Left cardiac atrium (tissue), 4 donors: ENCODE measurements at places on chromosomes 12 and 14. TPM values are rescaled to one million over a fixed set of nuclear protein-coding genes. Genes with fewer than 3 reads are reported as not detected.

GRCh38 chr14:44271006-44271405 lies 236.1 kb downstream of the FSCB start:
- DNase-seq = no peak

DNA sequence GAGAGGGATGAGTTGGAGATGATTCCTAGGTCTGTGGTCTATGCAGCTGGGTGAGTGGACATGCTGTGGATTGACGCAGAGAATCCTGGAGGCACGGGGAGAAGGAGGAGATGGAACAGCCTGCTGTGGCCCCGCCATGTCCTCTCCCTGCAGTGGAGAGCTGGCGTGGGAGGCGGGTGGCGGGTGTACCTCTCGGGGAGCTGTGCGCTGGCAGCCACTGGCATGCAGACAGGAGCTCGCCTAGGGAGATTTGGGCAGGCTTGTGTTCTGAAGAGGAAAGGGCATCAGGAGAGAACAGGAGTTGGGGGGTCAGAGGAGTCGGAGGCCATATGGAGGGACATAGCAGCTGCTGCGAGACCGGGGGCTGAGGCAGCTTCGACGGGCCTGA lies 56.1 kb downstream of the TECPR2 start:
- no peak for DNase-seq

GRCh38 chr14:74515891-74516412 lies 22.4 kb downstream of the ISCA2 start:
- no peak for DNase-seq

DNA sequence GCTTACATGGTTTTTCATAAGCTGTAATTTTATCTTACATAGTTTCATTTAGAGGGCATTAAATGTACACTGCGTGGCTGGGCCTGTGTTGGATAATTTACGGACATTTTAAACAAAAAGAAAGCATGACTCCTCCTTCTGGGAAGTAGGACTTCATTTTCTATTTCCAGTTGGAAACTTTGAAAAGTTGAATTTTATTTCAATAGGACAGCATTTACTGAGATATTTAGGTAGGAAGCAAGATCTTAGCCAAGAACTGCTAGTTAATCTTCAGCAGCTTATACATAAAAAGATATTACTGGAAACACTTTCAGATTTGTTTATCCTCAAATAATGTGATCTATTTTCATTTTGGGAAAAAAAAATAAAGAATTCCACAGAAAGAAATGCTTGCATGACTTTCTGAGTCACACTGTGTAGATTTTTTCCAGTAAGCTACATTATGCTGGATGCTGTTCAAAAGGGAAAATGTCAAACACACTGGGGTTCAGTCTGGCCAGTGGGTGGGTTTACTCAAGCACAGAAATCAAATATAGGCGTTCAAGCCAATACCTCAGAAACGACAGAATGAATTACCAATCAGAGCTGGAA lies 239.4 kb upstream of the KRR1 start:
- DNase-seq = no peak

DNA sequence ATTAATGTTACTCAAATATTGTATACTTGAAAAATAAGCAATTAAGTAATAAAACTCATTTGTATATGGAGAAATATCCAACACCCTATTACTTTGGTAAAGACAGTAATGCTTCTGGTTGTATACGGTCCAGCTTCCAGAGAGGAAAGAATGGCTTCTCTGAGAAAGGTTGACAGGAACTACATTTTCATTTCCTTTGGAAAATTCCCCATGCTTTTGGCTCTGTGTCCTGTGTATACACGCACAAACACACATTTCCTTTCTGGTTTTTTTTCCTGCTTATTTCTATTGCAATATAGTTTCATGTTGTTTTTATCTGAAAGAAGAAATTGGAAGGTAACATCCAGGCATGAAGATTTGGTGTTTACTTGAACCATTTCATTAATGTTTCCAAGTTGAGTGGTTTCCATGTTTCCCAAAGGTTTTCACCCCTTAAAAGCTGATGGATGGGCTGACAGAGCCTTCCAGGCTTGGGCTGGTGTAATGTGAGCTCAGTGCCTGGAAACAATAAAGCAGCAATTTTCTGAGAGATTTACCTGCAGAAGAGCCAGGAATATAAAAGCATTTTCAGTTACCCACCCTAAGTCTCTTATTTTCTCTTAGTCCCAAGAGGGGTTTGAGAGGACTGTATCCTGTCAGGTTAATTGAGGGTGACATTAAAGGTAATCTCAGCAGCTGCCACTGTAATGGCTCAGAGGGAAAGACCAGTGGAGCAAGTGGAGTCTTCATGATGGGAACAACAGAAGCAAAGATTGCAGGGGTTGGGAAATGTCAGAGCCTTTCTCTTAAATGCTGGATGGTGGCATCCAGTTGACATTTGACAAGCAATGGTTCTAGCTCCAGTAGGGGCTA lies 33.4 kb upstream of the TMTC1 start:
- no peak for DNase-seq

DNA sequence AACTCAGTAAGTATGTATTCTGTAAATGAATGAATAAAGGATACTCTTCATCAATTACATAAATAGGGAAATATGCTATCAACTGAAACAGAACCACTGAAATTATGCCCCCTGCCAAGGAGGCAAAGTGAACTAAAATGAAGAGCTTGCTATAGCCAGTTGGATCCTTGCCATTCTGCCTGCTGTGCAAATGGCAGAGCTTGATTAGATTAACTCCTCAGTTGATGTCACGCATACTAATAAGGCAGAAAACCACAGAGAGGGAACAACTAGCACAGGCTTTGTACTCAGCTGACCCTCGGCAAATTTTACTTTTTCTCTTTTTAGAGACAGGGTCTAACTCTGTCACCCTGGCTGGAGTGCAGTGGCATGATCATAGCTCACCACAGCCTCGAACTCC lies 36.7 kb upstream of the FERMT2 start:
- no peak for DNase-seq

GRCh38 chr14:91328313-91329050 lies 84.0 kb upstream of the GPR68 start:
- DNase-seq = no peak

DNA sequence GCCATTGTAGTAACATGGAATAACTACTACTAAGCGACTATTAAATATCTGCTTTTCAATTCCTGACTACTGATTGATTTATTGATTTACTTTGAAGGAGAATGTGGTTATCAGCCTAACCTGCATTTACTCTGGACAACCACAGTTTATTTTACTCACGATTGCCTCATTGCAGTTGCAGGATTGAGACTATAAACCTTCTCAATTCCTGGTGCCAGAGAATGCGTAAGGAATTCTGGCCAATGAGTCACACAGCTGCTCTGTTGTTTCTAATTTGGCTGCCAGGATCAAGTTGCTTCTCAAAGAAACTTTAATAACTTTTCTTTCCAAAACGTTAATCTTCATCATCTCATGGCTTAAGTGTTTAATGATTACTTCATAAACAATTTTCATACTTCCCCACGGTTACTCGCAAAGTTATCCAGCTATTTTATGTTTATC lies 13.1 kb upstream of the TMTC1 start:
- no peak for DNase-seq

DNA sequence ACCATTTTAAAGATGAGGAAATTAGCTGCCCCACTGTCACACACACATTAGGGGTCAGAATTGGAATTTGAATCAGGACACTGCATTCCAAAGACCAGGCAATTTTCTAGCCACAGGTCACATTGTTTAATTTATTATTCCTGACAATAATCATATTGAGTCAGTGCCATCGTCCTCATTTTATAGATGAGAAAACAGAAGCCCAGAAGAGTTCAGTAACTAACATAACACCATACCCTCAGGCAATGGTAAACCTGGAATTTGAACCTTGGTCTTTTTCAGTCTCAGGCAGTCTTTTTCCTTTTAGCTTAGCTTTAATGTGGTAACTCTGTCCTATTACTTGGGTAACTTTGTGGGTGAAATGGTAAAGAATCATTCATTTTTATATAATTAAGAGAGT lies 330.3 kb upstream of the SYT1 start:
- DNase-seq = no peak

DNA sequence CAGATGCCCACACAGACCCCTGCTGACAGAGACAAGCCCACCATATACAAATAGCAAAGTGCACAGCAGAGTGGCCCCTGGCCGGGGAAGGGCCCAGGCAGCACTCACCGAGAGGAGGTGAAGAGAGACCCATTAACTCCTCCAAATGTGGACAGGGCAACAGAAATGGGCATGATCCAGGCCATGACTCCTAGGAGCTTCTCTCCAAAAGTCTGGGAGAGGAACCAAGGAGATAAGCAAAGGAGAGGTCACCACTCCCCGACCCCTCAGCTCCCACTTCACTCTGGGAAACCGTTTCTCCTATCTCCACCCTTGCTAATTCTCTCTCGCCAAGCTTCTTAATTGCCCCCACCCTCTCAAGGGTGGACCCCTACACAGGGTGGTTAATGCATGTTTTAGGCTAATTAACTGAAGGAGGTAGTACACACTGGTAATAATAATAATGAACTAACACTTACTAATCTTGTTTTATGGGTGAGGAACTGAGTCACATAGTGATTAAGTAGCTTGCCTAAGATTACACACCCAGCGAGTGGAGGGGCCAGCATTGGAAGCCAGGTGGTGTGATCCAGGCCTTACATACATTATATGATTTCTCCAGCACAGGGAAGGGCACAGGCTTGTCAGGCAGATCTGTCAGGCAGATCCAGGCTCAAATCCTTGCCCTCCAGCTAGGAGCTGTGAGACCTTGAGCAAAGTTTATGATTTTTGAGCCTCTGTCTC lies 18.9 kb upstream of the CEBPE start:
- DNase-seq = no peak

DNA sequence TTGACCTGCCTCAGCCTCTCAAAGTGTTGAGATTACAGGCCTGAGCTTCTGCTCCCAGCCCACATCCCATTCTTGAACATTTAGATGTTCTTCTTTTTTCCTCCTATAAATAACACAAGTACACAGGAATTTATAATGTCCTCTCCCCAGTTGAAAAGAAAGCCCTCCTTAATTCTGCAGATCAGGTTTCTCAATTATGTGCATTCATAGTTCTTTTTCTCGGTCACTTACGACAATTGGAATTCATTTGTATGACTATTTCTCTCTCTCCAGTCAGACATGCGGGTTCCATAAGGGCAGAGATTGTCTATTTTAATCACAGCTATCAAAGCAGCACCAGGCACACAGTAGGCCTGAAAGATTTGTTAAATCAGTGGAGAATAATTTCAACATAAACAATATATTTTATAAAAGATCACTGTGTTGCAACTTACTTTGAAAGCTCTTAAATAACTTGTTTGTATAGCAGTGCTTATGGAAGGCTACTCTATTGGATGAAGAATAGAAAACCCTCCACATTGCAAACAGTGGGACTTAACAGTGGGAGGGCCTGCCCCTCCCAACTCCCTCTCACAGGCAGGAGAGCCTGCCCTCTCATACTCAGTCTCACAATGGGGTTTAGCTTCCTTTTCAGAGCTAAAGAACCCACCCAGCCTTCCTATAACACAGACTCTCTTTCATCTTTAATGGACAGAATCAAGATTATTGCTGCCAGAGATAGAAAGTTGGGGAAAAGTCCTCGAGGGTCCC lies 84.1 kb upstream of the TRAF3 start:
- DNase-seq = no peak

DNA sequence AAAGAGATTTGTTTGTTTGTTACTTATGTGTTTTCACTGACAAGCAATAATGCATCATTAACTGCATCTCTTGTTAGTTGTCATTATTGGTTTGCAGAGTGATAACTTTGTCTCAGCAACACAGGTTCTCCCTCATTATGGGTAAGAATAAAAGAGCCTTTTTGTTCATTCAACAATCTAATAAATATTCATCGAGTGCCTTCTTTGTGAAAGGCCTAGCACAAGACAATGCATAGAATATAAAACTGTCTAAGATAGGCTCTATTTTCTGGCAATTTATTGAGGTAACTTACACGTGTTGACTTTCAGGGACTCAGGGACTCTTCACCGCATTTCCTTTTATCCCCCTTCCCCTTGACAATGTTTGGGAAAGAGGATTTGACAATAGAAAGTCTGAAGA lies 95.5 kb upstream of the KRR1 start:
- no peak for DNase-seq

GRCh38 chr12:110846615-110847566 lies at the start of gene CCDC63:
CCDC63 (plus strand) TSS chr12:110846987; CDS start chr12:110852955, 5,968 bp downstream.
- DNase-seq = peak; percentile 61

DNA sequence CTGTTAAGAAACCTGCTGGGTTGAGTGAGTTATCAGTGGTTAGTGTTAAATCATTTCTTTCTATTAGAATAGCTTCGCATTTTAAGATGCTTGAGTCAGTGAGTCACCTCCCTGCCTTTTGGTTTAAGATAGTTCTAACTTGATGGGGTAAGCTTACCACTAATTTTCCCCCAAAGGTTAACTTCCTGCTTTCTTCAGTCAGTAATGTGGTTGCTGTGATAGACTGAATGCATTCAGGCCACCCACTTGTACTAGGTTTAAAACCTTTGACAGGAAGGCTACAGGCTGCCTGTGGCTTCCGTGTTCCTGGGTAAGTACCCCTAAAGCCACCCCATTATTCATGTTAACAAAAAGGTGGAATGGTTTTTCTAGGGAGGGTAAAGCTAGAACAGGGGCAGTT lies 25.3 kb downstream of the CLEC2A start:
- DNase-seq = no peak

GRCh38 chr12:56775638-56776037 lies 12.5 kb downstream of the HSD17B6 start:
- no peak for DNase-seq

DNA sequence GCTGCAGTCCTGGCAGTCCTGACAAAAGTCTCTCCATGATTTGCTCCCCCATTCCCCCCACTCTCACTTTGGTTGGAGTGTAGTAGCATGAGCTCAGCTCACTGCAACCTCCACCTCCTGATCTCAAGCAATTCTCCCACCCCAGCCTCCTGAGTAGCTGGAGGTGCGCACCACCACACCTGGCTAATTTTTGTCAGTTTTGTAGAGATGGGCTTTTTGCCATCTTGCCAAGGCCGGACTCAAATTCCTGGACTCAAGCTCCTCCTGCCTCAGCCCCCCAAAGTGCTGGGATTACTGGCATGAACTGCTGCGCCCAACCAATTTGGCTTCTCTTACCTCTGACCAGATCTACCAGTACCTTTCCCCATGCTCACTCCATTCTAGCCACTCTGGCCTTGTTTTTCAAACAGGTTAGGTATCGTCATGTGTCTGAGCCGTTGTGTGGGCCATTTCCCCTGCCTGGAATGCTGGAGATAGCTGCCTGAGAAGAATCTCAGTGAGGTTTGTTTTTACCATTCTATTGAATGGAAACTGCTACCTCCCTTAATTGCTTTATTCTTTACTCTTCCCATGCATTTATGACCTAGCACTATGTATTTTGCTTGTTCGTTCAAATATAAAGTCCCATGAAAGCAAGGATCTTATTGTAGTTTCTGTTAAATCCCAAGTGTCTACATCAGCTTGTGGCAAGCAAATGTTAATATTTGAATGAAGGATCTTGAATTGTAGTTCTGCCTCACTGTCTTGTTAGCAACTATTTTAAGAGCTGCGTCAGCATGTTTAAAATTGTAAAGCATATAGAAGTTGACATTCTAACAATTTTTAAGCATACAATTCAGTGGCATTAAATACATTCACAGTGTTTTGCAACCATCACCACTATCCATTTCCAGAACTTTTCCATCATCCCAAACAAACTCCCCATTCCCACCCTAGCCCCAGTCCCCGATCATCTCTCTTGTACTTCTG lies 39.7 kb downstream of the CPSF6 start:
- DNase-seq = no peak

Gene CISTR
- 1.4 TPM for total RNA-seq

Gene DLGAP5
- 0.29 TPM for total RNA-seq

Gene B4GALNT3
- 20.9 TPM for total RNA-seq

Gene SLC38A4
- total RNA-seq = 0.52 TPM

Gene COX6A1
- 182 TPM for total RNA-seq

Gene NEUROD4
- total RNA-seq = not detected

Gene TMTC1
- 49.5 TPM for total RNA-seq

Gene CCDC88C
- total RNA-seq = 5.0 TPM
